ENCODE measurements at places on chromosomes 1 and 21.

GRCh38 chr1:109024646-109025045, 17.3 kb downstream of the WDR47 start:
- no peak for DNase-seq

DNA sequence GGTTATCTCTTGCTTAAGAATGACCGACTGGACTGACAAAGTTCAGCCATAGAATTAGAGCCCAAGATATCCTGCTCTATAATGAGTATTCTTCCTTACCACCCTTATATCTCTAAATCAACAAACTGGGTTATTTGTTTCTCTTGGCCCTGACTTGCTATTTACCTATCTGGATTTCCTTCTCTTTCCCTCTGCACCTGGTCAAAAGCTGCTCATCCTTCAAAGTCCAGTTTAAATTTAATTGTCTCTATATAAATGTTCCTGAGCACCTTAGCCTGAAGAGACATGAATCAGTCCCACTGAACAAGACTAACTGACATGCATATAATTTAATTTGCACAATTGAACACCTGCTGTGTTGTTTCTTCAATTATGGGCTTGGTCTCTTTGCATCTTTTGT, 127.1 kb upstream of the KCNJ15 start:
- no peak for DNase-seq

- no peak for DNase-seq
Observed at GRCh38 chr1:161096530-161096929, 1.6 kb upstream of the KLHDC9 start.

GRCh38 chr1:54275349-54275748, 75.4 kb downstream of the MRPL37 start:
- peak; percentile 33 for DNase-seq

Measured in upper lobe of left lung (tissue), 6 donors.